ENCODE measurements at places on chromosomes 6 and 20.

DNA sequence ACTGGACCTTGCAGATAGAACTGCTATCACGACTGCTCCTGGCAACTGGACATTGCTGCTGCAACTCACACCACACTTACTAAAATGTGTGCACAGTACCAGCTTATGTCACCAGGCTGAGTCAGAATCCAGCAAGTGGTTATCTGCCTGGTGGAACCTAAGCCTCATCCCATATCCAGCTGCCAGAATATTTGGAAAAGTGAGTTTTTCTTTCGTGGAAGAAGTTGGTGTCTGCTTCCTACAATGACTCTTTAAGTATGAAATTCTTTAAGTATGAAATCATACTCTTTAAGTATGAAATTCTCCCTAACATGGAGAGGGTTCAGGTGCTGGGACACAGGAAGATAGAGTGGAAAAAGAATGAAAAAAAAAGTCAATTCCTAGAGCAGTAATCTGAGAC lies 16.4 kb upstream of the POLR1H start:
- DNase-seq, result peak; percentile 82

GRCh38 chr20:61449916-61450315 lies 197.9 kb downstream of the CDH4 start:
- DNase-seq, result no peak

DNA sequence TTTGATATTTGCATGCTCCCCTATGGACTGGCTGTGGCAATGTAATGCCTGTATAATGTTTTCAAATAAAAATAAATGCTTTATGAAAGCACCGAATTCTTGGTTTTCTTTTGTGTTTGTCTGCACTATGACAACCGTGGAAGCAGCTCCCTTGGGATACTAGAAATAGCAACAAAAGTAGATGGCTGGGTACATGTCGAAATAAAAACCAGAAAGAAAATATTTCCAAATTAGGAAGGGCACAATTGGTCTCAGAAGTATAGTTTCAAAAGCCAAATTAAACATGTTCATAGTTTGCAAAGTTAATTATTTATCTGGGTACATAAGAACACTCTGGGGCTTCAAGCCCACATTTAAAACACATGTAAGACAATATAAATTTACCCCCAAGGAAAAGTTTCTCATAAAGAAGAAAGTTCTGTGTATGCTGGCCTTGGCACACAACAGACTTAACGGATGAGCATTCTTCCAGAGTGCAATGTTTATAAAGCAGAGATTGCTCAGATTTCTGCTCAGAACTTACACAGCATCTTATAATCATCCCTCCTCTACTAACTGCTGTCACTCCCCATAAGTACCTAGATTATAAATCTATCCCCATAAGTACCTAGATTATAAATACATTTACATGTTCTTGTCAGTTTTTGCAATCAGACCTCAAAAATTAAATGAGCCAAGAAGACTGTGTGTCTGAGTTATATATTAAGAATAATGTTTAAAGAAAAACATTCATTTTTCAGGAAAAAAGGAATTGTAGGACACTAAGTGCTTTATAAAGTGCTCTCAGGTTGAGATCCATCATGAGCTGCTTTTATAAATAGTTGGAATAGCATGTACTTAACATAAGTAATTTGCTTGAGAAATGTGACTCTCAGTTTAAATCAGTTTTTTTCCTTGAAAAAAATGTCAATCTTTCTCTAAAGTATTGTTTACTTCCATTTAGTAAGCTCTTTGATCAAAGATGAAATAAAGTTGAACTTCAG lies 230.2 kb upstream of the PLN start:
- DNase-seq, result peak; percentile 19

DNA sequence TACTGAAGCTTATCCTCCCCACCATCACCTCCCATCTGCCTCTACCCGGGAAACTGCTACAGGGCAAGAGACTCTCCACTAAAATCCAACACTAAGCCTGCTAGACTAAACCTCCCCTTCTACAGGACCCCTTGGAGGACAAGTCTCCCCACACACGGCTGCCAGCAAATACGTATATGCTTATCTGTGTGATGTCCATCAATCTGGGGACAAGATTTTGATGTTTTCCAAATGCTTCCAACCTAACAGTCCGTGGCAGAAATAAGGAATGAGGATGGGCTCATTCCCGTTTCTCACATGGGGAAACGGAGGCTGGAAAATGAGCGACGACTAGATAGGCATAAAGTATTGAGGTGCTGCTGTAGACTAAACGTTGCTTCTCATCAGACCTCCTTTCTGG lies 1.8 kb downstream of the KCNK5 start:
- no peak for DNase-seq

GRCh38 chr6:133286765-133287164 lies 45.6 kb downstream of the EYA4 start:
- no peak for DNase-seq

GRCh38 chr20:53369871-53370270 lies 223.8 kb downstream of the ZNF217 start:
- DNase-seq, result no peak

DNA sequence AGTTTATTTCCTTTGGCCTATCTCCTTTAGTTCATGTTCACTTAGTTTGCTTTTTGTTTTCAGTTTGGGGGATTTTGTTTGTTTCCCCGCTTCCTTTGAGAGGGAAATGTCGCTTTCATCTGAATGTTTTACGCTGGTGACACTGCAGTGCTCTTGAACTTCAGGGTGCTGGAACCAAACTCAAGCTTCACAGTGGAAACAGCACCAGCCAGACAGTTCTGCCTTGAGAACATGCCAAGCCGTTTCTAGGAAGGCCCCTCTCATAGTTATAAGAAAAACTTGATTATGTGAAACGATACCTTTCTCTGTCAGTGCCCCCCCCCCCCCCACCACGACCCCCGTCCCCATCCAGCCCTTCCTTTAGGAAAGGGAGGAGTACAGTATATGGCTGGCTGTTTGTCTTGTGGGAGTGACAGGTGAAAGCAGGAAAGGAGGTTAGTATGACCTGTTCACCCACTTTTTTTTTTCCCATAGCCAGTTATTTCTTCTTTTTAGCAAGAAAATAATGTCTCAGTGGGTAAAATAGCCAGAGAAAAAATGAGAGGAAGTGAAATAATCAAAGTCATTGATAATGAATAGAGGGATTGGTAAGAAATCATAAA lies 130.1 kb downstream of the LRRC1 start:
- no peak for DNase-seq

GRCh38 chr20:5949943-5950270 lies 426 bp downstream of the TRMT6 start:
- DNase-seq, result no peak

DNA sequence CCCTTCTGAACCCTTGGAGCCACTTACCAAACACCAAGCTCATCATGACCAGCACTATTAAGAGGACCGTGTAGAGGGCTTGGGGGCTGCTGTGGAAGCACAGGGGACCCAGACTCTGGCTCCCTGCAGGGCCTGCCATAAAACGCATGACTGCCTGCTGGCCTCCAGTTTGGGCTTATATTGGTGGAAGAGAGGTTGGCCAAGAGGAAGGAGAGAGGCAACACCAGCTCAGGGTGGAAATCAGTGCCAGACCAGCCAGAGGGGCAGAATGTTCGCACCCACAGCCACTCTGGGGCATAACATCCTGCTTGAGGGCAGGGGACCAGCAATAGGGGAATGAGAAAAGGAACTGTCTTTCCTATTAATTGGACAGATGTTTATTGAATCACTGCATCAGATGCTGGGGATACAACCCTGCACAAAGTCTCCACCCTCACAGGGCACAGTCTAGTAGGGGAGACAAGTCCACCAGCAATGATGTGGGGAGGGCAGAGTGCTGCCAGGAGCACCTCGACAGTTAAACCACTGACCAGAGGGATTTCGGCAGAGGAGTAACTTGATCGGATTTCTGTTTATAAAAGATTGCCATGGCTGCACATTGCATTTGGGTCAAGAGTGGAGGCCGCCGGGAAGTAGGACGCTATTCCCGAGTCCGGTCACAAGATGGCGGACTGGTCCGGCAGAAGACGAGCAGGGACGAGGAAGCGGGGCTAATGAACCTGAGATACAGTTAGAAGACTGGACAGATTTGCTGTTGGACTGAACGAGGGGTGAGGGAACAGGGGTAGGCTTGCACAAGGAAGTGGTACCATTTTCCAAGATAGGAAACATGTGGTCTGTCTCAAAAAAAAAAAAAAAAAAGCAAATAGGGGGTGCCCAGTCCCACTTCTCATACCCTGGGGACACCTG lies at the start of gene LY6G5C:
Gene LY6G5C (minus strand): TSS at position 842 of the 909 bp plus-strand sequence. CDS start 694 bp downstream, at position 148.
- peak; percentile 91 for DNase-seq

- DNase-seq, result no peak
Observed at GRCh38 chr20:25369971-25370370, 20.7 kb downstream of the ABHD12 start.

GRCh38 chr6:152091851-152092341 lies 284.4 kb downstream of the ESR1 start:
- peak; percentile 67 for DNase-seq

- DNase-seq, result peak; percentile 65
Observed at GRCh38 chr6:73180763-73181619, 44.3 kb downstream of the KHDC1L start.

GRCh38 chr6:128259730-128260685 lies 260.4 kb downstream of the PTPRK start:
- no peak for DNase-seq

- DNase-seq, result no peak
Observed at GRCh38 chr6:158622545-158623190, 21.9 kb downstream of the DYNLT1 start.

- DNase-seq, result no peak
Observed at GRCh38 chr6:75551367-75551952, 50.2 kb upstream of the SENP6 start.

DNA sequence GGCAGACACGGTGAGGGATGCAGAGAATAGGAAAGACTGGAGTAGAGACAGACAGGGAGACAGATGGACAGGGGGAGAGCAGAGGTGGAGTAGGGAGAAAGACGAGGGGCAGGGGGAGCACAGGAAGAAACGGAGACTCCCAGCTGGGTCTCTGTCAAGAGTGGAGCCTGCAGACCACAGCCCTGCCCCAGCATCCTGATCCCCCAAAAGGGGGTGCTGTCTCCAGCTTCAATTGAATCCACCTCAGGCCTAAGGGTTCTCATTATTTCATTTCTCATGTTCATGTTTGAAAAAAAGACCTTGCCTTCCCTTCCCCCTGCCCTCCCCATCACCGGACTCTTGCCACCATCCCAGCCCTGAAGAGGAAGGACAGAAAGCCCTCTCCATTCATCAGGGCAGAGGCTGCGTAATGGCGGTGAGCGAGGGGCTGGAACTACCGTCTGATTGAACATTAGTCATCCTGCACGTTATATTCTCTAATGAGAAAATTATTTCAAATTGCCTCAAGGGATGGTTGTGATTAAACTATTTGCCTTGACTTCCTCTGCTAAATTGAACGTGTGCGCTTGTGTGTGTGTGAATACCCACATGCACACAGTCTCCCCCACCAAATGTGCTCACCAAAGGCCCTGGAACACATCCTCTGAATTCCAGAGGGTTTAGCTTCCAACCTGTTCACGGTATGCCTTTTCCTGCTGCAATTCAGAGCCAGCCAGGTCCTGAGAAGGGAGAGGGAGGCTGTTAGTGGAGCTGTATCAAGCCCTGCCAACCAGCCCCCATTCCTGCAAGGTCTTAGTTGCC lies 98.3 kb downstream of the CDC5L start:
- DNase-seq, result no peak

DNA sequence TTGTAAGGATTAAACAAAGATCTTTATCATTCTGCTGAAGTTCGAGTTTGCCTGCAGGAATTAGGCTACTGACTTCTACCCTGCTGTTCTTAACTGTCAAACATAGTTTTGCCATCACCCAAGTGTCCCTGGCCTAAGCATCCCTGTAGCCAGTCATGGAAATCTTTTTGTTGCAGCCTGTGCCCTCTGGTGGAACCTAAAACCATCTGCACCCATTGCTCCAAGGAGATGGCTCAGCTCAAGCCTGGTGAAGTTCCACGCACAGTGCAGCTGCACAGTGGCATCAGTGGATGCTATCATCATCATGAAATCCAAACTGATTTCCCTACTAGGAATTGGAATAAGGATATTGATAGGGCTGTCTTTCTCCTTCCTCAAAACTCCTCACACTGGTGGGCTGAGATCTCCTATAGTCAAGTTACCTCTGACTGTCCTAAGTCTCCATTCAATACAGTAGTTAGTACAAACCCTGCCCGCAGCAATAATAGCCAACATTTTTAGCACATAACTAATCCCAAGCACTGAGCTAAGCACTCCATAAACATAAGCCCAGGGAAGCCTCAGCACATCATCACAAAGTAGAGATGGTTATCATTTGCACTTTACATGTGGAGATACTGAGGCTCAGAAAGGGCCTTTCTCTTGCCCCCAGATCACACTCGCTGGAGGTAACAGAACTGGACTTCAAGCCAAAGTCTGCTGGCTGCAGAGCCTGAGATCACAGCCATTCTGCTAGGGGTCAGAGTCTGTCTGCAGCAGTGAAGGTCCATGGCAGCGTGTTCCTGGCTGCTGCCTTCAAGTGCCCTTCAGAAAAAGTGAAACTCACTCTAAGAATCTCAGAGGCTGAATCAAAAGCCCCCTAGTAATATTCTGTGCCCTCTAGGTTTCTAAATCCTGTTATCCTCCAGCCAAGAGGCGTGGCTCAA lies 77.2 kb upstream of the MC3R start:
- DNase-seq, result no peak

GRCh38 chr20:615514-615913 lies 5.4 kb upstream of the TCF15 start:
- DNase-seq, result no peak

DNA sequence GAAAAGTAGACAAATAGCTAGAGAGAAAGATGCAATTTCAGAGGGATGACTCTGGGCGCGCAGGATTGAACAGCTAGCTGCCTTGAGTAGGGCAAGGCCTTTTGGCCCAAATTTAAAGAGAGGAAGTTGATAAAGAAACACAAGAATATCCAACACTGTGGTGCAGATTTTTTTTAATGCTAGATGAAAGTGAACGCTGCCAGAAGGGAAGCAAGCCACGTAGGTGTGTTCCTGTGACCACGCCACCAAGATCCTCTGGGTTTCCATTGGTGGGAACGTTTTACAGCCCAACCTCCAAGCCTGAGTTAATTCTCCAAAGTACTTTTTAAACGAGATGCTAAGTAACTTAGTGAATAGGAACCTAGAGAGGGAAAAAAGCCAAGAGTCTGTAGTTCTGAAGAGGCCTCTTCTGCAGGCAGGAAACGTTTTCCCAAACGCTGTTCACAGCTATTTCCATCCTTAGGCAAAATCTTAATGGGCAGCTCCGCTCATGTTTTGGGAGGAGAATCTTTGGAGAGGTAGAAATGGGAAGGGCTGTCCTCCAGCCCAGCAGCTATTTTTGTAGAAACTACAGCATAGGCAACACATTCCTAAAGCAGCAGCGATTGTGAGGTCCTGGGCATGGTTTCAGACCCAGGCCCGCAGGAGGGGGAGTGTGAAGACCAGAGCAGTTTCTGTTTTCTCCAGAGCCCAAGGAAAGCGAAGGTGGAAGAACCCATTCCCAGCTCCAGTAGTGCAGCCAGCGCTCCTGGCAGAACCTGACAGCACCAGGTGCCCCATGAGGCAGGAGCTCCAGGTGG lies 8.2 kb downstream of the LY86 start:
- DNase-seq, result no peak

DNA sequence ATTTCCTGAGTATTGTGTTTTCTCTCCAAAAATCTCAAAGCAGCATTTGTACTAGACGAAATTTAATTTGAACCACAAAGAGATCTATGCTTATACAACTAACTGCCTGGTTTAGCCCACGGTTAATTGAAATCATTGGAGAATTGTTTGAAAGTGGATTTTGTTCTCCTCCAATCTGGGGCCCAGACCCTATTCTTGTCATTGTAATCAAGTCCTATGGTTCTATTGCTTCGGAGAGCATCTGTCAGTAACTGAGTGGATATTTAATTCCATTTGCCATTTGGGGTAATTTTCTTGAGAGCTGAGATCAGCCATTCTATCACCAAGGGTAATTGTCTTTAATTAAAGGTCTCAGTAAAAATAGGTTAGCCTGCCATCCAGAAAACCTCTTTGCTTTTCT lies 117.0 kb upstream of the KCNG1 start:
- DNase-seq, result no peak

Data from AG20443 (cell line).